Stimulated activated CD4-positive, alpha-beta T cell treated with anti-CD3 and anti-CD28 coated beads, TNF-alpha, amount 100 ng/mL, for 4 hours (primary cell): ENCODE measurements at places on chromosomes 11 and 22.

DNA sequence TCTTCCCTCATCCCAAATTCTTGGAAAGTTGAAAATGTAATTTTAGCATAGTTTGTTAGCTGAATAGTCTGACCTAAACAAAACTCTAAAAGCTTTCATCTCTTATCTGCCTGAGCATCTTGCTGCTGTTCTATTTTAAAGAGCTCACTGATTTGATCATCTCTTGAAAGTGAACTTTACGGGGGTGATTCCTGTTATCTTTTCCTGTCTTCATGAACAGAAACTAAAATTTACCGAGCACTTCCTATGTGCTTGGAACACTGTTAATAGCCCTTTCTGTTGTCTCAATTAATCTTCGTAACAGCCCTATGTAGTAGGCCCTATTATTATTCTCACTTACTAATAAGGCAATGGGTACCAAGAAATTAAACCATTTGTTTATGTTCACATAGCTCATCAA is 12.3 kb downstream of the AMOTL1 start:
- DNase-seq, result no peak

DNA sequence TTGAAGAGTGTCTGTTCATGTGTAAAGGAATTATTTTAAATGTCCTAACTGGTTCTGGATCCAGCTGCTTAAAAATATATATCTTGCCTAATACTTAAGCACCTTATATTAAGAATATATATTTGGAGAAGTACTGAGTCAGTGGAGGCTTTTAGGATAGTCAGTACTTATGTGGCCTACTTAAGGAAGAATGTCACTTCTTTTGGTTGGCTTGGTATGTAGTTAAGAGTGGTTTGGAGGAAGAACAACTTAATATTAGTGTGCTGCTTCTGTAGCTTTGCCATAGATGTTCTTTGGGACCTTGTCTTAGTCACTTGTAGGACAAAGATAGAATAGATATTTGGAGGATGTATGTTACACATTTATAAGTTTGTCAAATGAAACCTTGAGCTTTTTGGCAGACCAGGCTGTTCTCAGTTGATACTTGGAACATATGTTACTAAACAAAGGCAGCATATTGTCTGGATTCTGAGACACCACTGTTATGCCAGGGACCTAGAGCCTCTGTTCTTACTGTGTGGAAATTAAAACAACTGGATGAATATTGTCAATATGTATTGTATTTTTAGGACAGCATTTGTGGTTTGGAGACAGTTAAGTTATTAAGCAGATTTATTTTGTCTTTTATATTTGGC is 4.9 kb downstream of the HIPK3 start:
- DNase-seq, result no peak

DNA sequence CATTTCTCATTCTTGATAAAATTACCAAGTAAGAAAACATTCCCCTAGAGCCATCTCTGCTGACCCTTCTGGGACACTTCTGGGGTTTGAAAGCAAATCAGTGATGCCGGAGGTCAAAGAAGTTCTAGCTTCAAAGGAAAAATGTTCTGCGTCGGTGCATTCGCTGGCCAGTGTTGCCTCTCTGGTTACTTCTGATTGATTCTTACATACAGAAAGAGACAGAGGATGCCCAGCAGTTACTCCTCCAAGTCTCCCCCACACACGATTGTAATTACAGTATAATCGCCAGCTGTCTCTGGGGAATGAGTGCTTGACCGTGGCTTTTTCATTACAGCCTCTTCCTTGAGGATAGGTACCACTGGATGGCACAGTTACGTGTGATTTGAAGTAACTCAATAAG is 150.9 kb downstream of the SNX19 start:
- no peak for DNase-seq

- DNase-seq, result no peak
These were observed 61.5 kb upstream of the INCENP start for GRCh38 chr11:62062223-62062861.

DNA sequence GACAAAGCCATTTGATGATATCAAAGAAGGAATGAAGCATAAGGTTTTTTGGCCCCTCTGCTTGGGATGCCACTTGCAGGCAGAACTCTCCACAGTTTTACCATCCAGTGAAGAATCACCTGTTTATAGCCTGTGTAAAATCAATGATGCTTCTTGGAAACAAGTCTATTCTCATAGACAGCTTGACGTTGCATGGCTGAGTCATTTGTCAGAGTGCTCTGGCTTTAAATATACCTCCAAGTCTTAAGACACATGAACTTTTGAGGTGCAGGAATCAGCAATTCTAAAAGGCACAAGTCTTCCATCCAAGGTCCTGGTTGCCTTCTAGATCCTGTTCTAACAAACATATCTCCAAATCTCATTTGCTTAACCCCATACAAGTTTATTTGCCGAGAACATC is 53.6 kb upstream of the KIRREL3 start:
- no peak for DNase-seq

- no peak for DNase-seq
These were observed 100.0 kb downstream of the TMEM135 start for GRCh38 chr11:87137711-87138110.

DNA sequence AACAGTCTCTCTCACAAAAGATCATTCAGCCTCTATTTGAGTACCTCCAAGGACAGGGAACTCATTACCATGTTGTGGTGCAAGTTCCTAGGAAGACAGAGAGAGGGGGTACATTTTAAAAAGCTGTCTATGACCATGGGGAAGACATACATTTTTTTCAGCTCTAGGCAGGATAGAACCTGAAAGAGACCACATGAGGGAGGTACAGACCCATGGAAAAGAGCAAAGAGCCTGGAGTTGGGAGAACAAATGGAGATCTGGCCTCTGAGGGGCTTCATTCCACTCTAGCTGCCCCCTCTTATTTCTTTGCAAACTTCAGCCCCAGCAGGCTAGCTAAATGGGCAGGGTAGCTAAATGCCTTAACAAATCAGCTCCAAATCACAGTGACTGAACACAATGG is 36.3 kb downstream of the KCNC1 start:
- DNase-seq, result no peak

- DNase-seq, result no peak
These were observed 4.6 kb upstream of the MAPK11 start for GRCh38 chr22:50274771-50275170.

- DNase-seq, result no peak
These were observed 25.5 kb downstream of the LDLRAD3 start for GRCh38 chr11:35969089-35970042.

GRCh38 chr11:125952559-125952958 is 6.7 kb downstream of the VSIG10L2 start:
- no peak for DNase-seq

DNA sequence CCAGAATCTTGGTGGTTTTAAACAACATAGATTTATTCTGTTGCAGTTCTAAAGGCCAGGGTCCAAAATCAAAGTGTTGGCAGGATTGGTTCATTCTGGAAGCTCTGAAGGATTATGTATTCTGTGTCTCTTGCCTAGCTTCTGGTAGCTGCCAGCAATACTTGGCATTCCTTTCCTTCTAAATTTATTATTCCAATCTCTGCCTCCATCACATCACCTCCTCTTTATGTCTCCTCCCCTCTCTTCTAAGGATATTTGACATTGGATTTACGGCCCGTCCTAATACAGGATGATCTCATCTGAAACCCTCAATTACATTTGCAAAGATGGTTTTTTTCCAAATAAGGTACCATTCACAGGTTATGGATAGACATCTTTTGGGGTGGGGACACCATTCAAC is 186.5 kb downstream of the SBF2 start:
- DNase-seq, result no peak

DNA sequence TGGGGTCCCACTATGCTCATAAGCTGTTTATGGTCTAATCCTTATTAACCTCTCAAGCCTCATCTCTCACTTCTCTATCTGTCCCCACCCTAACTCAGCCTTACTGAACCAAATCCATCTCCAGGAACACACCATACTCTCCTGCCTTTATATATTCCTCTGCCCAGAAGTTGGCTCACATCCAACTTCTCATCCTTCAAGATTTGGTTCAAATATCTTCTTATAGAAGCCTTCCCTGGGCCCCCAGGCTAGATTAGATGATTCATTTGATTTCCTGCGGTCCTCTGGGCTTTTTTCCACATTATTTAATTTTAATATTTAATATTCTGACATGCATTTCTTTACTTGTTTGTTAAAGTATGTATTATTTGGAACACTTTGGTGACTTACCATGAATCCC is 23.2 kb downstream of the MEI1 start:
- no peak for DNase-seq

- no peak for DNase-seq
These were observed 1.4 kb upstream of the PEX16 start for GRCh38 chr11:45918962-45919675.

- no peak for DNase-seq
These were observed 37.4 kb downstream of the GRAMD4 start for GRCh38 chr22:46657655-46657953.

DNA sequence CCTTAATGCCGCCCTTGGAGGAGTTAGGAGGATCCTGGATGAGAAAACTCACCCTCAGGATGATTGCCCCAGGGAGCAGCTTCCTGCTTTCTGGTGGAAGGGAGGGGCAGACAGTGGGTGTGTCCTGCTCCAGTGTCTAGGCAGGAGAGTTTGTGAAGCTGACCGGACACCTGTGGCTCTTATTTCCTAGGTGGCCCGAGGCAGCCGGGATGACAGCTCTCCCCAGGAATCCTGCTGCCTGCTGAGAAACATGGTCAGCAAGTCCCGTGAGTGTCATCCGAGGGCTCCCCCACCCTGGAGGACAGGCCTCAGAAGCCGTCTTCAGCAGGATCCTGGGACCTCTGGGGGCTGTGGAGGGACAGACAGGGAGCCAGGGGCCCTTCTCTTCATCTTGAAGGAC is 50.4 kb downstream of the ST3GAL4 start:
- DNase-seq, result no peak

DNA sequence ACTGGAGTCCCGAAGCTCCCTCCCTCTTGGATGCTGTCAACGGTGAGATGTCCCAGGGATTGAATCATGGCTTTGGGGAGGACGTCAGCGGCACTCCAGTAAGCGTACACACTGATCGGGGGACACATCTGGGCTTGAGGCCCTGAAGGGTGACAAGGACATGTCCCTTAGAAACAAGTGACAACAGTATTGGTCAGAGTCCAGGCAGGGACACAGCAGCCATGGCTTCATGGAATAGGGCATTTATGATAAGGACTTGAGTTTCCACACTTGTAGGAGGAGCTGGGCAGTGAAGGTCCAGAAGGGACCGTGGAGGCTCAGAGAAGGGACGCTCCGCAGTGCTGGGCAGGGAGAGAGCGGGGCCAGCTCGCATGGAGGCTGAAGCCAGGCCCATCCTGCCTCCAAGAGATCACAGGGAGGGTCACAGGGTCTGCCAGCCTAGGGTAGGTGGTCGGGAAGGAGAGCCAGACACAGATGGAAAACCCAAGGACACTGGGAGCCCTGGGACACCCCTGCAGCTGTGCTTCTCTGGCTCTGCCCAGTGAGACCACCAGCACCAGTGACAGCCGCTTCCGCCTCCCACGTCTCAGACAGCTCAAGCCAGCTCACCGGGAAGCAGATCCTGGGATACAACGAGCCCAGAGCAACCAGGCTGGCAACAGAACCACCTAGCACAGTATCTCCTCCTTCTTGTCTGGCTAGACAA is 22.9 kb upstream of the RFPL3 start:
- DNase-seq, result no peak

DNA sequence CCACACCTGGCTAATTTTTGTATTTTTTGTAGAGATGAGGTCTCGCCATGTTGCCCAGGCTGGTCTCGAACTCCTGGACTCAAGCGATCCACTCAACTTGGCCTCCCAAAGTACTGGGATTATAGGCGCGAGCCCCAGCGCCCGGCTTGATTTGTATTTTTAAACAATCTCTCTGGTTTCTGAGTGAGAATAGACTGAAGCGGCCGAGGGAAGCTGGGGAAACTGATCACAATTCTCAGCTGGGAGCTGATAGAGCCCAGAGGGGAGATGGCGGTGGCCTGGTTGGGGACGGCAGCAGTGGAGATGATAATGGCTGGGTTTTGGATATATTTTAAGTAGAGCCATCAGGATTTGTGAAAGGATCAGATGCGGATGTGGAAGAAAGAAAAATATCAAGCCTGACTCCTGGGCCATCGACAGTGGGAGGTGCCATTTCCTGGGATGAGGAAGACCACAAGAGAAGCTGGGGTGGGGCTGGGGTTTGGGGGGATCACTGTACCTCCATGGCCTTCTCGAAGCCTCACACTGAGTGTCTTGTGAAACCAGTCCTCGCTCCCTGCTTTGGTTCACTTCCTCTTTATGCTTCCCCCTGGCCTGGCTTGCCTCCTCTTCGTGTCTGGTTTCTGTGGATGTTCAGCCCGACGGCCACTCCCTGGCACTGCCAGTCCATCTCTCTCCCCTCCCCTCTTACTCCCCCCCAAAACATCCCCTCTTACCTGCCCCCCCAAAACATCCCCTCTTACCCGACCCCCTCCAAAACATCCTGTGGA is 51.9 kb downstream of the IGLL1 start:
- DNase-seq, result no peak

- no peak for DNase-seq
These were observed 78.0 kb upstream of the CTSC start for GRCh38 chr11:88415495-88415894.

DNA sequence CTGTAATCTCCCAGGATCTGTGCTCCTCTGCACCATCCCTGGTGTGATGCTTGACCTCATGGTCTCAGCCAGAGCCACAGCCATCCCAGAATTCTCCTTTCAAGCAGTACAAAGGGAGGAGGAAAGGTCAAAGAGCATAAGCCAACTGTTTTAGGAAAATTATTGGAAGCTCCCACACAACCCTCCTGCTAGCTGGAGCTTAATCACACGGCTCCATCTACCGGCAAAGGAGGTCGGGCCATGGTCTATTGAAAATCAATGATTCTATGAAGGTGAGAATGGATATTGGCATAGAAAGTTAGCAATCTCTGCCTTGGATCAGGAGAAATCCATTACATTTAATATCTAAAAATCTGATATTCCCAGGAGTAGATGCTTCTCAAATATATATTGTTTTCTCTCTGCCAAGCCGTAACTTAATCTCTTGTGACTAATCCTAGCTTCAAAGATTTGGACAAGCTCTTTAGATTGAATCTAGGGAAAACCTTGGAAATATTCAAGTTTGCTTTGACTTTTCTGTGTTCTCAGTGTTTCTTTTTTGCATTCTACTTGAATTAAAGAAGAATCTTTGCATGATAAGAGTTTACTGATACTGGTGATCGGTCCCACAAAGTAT is 259.6 kb downstream of the NTM start:
- no peak for DNase-seq

GRCh38 chr22:44955102-44955501 is 54.7 kb downstream of the PHF21B start:
- no peak for DNase-seq

GRCh38 chr11:86910592-86910991 is 44.6 kb downstream of the FZD4 start:
- DNase-seq, result no peak

- no peak for DNase-seq
These were observed 44.6 kb upstream of the EP300 start for GRCh38 chr22:41047801-41048211.

DNA sequence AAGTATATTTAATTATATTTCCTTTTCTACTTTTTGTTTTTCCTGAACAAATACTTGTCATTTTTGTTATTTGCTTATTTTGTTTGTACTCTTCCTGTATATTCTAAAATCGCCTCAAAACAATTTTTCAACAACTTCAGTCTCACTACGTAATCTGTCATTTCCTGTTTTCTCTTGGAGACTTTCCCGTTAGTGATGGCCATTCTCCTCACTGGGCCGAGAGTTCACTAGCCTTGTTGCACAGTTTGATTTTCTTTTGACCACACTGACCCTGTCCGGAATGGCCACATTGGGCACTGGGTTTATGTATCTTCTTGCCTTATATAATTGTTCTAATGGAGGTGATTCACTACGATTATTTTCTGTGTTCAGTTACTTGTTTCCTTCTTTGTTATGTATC is 726.1 kb downstream of the FAM181B start:
- DNase-seq, result no peak
